RPMI7951 (cell line): ENCODE measurements at places on chromosomes 3 and 15.
A peak's percentile ranks its signal among the peaks of the same experiment; 100 is the strongest.

- DNase-seq, result no peak
Observed at GRCh38 chr3:182451871-182452270, 341.4 kb upstream of the ATP11B start.

DNA sequence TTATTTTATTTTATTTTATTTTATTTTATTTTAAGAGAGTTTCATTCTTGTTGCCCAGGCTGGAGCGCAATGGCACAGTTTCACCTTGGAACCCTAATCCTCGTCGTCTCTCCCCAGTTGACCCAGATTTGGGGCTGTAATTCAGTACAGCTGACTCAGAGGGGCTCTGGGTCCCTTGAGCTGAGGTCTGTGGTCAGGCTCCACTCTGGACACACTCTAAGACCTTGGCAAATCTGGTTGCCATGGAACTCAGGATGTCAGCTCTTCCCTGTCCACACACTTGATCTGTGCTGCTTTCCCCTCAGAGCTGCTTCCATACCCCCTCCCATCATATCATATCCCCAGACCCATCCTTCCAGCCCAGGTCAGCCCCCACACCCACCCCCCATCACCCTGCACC, 675 bp upstream of the CYP11A1 start:
- DNase-seq, result no peak

DNA sequence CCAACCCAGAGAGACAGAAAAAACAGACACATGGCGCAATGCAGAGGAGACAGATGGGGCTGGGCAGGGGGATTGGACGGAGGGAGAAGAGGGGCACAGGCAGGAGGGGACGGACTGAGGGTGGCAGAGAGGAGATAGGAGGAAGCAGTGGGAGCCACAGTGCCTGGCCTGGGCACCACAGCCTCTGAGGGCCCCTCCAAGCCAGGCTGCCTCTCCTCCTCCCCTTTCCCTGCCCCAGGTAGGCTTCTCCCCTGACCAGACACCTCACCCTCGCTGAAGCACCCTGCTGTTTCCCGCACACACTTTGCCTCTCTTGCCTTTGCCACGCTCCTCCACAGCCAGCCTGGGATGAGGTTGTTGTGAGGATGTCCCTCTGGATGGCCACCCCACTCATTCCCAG, 84.0 kb upstream of the PRR20G start:
- DNase-seq, result no peak

- DNase-seq, result no peak
Observed at GRCh38 chr3:184489268-184489841, 72.2 kb upstream of the EPHB3 start.

DNA sequence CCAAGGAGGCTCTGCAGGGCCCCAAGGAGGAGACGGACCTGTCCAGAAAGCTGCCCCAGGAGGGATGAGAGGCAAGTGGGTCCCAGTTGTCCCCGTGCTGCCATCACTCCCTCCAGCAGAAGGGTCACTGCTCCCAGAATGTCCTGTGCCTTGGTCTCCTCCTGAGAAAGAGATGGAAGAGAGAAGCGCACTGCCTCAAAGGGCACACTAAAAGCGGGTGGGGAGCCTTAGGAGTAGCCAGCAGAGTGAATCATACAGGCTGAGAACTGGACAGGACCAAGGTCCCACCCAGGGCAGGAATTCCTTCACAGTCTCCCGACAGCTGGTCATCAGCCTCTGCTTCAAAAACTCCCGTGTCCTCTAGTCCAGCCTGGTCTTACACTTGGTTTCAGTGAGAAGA, 4.6 kb downstream of the THPO start:
- peak; percentile 15 for DNase-seq

GRCh38 chr3:81761904-81762580, 597 bp upstream of the GBE1 start:
- DNase-seq, result peak; percentile 24

GRCh38 chr3:60399861-60400845, 851.1 kb downstream of the FHIT start:
- DNase-seq, result no peak

GRCh38 chr3:15271785-15272381, 60.5 kb downstream of the SH3BP5 start:
- no peak for DNase-seq

DNA sequence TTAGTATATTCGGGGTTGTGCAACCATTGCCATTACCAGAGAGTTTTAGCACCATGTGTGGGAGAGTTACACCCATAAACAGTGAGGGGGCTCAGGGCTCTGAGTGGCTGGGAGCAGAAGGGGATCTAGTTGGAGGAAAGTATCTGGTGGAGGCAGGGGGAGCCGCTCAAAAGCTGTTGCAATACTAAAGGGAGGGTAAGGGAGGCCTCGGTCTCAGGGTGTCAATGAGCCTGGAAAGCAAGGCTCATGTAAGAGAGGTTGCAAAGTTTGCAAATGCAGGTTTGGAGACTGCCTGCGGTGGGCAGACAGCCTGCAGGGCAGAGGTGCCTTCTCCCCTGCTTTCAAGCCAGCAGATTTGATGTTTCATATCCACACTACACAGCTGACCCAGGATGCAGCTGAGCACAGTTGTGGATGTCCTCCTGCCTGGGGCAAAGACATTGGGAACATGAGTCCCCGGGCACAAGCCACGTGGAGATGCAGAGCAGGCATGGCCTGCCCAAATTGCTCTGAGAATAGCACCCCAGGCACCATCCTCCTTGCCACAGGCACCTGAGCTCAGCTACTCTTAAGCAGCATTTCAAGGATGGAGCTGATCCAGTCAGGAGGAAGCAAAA, 181.4 kb downstream of the TLE3 start:
- DNase-seq, result no peak

GRCh38 chr15:22936577-22937472, 43.3 kb downstream of the CYFIP1 start:
- no peak for DNase-seq

DNA sequence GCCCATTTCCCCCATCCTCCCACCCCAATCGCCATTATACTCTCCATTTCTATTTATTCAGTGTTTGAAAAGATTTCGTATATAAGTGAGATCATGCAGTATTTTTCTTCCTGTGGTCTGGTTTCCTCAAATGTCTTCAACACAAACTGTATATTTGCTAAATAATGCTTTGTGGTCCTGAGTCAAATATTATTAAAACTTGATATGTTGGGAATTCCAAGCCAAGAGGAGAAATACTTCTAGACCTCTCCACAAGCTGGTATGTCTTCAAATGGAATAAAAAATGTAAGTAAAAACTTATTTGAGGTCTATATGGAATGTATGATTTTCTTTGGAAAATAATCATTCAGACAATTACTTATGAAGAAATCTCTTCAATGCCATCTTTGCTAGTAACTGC, 122.5 kb upstream of the TSC22D2 start:
- no peak for DNase-seq

GRCh38 chr3:33128706-33129105, 14.9 kb downstream of the CRTAP start:
- no peak for DNase-seq

- no peak for DNase-seq
Observed at GRCh38 chr15:32737304-32737703, 19.5 kb downstream of the GREM1 start.

GRCh38 chr3:150760431-150761200, 2.4 kb downstream of the SIAH2 start:
- DNase-seq, result no peak

DNA sequence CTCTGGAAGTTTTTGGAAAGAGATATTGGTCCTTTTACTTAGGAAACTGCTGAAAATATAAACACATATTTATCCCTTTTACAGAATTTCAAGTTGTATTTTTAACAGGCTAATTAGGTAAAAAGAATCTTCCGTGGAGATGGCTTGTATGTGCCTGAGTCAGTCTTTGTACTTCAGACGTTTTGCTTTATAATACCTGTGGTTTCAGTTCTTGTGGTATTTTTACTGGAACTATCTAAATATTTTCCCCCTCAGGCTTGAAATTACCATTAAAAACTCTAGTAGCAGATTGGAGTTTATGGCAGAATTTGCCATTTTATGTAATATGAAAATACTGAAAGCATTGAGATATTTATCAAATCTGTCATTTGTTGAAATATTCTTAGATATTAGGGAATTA, 151.6 kb upstream of the CGNL1 start:
- peak; percentile 77 for DNase-seq

GRCh38 chr15:58392141-58392540, 39.6 kb upstream of the LIPC start:
- no peak for DNase-seq

GRCh38 chr15:82823049-82823448, 13.6 kb downstream of the WHAMM start:
- DNase-seq, result no peak

GRCh38 chr3:172199850-172200369, 160.5 kb downstream of the FNDC3B start:
- no peak for DNase-seq

DNA sequence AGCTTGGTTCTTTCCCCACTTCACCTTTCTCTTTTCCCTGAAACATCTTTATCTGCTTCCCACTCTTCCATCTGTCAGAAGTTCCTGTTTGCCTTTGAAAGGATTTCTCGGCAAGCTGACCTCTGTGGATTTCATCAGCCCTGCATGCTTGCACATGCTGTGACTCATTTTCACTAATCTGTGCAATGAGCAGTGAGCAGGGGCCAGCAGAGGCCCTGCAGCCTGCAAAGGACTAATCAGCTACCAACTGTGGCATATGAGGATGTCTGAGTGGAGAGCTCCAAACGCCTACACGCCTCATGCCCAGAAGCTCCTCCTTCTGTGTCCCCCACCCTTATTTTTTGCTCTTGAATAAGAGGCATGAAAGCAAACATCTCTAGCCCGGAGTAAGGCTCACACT, 333.0 kb upstream of the SEMA6D start:
- DNase-seq, result peak; percentile 55

DNA sequence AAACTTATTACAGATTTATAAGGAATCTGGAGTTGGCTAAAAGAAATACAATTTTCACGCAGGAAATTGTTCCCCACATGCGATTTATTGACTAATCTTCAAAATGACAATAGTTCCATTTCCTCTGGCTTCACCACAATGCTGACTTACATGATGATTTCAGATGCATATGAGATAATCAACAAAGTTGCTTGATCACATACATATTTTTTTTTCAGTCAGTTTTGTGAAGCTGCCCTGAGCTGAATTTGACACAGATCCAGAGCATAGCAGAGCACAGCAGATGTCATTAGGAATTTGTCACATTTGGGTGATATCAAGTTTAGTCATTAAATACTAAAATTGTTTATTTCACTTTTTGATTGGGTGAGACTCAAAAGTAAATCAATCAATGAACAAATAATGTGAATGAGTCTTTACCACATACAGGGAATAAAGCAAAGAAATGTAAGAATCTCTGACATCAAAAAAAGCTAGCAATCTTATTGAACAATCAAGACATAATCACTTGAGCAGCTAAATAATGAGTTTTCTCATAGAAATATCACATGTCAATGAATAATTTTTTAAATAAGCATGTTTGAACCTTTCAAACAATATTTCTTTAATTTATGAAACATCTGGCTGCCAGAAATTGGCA, 18.3 kb downstream of the CPB1 start:
- DNase-seq, result no peak

DNA sequence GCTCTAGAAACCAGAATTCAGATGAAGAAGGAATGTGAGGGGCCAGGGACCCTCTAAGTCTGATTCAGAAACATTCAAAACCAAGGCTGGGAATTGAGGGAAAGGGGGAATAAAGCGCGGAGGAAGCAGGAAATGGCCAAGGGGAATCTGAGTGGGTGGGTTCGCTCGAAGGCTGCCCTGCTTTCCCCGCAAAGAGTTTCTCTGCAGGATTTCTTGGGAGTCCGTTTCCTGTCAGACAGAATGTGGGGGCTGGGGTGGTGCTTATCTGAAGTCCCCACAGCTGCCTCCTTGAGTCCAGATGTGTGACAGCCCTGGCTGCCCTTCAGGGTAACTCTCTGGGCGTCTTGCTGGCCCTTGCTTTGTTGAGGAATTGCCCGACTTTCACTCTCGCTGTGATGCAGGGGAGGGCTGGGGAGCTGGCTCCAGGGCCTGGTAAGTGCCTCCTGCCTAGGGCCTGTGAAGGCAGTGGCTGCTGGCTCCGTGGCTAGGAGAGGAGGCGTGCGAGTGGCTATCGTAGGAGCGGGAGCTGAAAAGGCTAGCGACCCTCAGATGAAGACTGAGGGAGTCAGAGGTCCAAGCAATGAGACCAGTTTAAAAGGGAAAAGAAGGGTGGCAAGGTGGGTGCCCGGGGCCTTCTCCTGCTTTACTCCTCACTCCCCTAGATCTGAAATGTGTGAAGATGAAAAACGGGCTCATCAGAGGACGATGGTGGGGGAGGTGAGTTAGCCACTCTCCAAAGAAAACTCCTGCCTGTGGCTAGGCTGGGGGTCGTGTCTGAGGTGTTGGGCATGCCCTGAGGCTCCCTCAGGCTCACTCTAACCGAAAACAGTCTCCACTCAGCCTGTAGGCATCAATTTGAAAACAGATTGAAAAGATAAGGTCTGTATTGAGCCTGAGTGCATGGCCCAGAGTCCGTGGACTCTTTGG, 143.9 kb upstream of the UMPS start:
- DNase-seq, result no peak

DNA sequence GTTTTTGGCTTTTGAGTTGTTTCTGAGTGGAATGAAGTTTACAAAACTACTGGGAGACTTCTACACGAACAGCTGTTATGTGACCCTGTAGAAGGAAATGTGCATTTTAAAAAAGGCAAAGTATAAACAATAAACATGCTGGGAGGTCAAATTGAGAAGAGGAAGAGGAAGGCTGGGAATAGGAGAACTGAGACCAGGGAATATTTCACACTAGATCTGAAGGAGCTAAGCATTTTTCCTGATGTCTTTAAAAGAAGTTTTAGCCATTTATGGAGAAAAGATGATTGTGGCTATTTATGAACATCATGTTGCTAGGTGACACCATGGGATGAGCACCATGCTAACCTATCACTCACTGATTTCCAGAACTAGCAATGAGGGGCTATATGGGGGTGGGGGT, 76.3 kb upstream of the FAM98B start:
- no peak for DNase-seq

DNA sequence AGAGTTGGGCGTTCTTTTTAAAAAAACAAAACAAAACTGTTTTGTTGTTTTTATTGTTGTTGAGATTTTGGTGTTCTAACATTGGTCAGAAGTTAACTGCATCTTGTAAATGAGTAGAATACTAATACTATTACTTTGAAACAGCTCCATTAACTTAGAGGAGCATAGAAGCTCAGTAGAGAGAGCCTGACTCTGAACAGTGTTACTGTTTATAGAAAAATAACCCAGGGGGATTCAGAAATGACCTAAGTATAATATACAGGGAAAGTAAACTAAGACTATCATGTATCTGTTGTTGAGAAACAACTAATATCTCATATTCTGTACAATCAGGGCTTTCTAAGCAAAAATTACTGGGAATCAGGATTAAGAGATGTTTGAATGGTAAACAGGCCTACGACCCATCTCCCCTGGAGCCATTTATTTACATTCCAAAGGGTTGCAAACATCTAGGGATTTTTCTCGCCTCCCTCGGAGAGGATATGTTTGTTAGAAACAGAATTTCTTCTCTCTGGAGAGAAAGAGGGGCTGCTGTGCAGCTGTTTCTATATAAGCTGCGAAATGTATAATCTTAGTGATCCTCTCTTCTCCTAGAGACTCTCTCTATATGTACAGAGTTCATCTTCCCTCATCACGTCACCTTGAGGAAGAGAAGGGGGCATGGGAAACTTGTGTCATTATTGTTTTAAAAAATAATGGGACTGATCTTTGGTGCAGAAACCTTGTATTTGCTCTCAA, 827.5 kb upstream of the DPPA4 start:
- no peak for DNase-seq
